Thoracic aorta (tissue), 2 donors: ENCODE measurements at places on chromosomes 13 and 19.
A peak's percentile ranks its signal among the peaks of the same experiment; 100 is the strongest.

DNA sequence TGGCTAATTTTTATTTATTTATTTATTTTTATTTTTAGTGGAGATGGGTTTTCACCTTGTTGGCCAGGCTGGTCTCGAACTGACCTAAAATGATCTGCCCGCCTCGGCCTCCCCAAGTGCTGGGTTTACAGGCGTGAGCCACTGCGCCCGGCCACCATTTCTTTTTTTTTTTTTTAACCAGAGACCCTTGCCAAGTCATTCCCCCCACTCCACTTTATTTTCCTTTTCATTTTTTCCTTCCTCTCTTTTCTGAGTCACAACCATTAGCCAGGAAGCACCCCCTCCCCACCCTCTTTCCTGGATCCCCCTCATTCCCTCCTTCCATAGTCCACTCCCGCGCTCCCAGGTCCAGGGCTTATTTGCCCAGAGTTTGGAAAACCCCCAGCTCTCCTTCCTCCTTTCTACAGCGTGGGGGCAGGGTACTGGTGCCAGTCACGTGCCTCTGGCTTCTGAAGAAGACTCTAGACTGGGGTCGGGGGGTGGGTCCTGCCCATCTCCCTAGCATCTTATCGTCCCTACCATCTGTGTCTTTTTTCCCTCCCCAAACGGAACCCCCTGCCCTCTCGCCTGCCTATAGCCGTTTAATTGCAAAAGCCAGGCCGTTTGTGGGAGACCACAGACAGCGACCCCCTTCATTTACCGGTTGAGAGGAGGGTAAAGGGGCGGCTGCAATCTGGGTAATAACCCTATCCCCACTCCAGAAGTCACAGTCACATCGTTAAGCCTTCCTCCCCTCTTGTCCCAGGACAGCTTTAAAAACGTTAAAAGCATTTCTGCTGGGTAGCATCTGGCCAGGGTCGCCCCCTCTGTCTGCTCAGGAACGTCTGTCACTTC, 1.1 kb upstream of the CALR start:
- no peak for DNase-seq

DNA sequence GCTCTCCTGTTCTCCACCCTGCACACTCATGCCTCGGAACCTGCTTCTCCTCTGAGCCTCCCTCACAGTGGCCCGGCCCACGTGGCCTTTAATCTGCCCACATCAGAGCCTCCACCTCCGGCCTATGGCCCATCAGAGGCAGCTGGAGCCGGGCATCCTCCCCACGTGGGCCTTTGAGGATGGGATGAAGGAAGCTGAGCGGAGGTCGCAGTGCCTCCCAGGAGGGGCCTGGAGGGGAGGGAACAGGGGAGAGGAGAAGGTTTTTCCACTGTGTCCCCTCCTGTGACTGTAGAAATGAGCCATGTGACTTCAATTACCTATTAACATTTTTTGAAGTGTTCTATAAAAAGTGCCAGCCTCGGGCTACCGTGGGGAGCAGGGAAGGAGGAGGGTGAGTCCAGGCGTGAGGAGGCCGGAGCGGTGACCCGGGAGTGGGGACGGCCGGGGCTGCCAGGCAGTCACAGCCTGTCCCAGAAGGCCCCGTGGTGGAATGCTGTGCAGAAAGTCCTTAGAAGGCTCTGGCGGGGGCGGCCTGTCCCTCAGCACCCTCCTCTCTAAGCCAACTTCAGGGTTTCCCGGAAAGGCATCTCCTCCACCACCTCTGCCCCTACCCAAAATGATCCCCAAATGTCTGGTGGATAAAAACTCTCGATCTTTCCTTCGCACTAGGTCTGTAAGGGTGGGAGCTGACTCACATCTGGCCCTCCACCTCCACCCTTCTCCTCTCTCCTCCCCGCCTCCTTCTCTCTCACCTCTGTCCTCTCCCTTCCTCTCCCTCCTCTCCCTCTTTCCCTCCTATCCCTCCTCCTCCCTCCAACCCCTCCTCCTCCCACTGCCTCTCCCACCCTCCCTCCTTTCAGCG, 24.8 kb upstream of the SLC1A5 start:
- no peak for DNase-seq

- DNase-seq, result no peak
Observed at GRCh38 chr19:56639217-56639616, 3.7 kb upstream of the SMIM17 start.

GRCh38 chr13:72959643-72960042, 99.2 kb upstream of the KLF5 start:
- DNase-seq, result no peak

GRCh38 chr13:40390401-40390916, 276.0 kb downstream of the FOXO1 start:
- DNase-seq, result no peak

DNA sequence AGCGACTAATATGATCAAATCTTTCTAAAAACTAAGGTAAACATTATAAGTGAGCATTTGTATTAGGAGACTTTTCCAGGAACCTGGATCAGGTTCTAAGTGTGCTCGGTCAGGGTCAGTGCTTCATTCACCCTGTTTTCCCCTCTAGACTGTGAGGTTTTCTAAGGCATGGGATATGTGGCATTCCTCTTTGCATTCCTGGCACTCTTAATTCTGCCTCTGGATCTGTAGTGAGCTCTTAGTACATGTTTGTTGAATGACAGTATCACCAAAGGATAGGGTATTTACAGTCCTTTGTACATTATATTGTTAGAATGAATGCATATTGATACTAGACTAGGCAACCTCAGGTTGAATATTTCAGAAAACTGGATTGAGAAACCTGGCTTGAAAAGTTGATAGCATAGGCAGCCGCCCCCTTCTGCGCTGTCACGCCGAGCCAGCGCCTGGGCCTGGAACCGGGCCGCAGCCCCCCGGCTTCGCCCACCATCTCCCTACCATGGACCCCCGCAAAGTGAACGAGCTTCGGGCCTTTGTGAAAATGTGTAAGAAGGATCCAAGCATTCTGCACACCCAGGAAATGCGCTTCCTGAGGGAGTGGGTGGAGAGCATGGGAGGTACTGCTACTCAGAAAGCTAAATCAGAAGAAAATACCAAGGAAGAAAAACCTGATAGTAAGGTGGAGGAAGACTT, 156.5 kb downstream of the KCNRG start:
- DNase-seq, result no peak

DNA sequence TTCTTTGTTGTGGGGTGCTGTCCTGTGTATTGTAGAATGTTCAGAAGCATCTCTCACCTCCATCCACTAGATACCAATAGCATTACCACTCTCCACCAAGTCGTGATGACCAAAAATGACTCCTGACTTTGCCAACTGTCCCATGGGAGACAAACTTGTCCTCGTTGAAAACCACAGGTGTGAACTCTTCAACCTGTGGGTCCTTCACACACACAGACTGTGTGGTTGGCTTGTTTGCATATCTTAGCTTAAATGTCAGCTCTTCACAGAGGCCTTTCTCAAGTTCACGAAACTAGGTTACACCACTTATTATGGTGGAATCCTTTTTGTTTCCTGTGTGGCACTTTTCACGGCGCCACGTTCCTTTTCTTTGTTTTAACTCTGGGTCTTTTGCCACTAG, 6.8 kb downstream of the GPC5 start:
- no peak for DNase-seq

DNA sequence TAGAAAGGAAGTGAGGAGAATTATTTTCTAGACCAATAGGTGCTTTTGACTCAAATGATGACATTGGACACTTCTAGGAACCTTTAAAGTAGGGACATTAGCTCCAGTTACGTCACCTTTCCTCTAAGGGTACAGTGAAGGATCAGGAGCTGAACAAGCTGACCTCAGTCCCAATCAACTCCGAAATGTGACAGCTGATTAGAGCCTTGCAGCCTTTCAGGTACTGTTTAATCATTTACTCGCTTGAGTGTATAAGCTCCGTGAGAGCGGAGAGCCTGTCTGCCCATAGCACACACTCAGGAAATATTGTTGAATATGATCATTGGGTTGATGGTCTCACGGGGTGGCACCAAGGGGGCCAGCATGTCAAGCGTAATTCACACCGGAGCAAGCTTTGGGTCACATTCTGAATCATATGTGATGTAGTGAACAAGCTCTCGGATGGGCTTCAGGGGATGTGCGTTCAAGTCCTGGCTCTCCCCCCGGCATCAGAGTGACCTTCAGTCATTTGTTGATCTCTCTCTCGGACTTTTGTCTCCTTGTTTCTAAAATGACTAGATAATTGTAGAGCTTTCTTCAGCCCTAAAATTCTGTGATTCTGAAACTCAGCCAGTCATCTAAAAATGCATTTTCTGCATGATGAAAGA, 141.9 kb downstream of the ZIC5 start:
- no peak for DNase-seq

DNA sequence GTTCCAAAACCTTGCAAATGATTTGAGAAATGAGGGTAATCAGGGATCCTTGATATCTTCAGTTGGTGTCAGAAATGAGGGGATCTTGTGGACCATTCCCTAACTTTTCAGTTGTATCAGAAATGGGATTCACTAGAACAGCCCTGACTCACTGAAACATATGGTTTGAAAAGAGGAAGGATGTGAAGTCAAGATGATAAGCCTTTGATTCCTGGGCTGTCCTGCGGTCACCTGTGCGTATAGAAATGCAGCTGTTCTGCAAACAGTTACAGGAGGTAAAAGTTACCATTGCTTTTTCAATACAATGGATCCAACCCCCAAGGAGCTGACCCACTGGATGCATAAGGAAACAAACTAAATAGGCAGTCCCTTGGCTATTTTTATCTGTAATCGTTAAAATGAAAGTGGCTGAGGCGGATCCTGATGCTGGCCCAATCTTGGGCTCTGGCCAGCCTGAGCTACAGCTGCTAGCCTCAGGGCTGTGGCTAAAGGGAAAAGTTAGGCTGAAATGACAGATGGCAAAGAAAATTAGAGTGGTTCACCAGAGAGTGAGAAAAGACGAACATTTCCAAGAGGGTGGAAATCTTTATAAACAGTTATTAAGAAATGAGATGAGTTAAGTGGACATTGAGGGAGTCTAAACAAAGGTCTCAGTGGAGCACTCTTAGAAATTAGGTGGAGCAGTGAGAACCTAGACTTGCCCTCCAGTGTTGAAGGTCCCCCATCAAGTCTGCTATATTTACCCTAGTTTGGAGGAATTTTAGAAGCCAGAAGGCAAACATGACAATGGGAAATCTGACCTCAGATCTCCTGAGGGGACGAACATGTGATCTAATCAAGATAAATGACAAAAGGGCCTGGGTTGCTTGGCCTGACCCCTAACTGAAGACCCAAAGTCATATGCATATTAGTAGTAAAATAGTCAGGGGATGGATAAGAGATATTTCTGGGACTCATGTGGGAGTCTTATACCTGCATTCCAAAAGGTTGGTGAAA, 7.6 kb downstream of the SIGLECL1 start:
- no peak for DNase-seq

- DNase-seq, result no peak
Observed at GRCh38 chr19:2046046-2046907, 4.8 kb downstream of the MKNK2 start.

GRCh38 chr19:3474010-3474409, 6.3 kb downstream of the SMIM24 start:
- DNase-seq, result no peak

GRCh38 chr19:47729468-47729798, 15.9 kb upstream of the NOP53 start:
- peak; percentile 65 for DNase-seq

- no peak for DNase-seq
Observed at GRCh38 chr13:64305246-64305645, 2889.6 kb upstream of the PCDH20 start.

- no peak for DNase-seq
Observed at GRCh38 chr13:33199289-33199850, 86.2 kb downstream of the STARD13 start.

DNA sequence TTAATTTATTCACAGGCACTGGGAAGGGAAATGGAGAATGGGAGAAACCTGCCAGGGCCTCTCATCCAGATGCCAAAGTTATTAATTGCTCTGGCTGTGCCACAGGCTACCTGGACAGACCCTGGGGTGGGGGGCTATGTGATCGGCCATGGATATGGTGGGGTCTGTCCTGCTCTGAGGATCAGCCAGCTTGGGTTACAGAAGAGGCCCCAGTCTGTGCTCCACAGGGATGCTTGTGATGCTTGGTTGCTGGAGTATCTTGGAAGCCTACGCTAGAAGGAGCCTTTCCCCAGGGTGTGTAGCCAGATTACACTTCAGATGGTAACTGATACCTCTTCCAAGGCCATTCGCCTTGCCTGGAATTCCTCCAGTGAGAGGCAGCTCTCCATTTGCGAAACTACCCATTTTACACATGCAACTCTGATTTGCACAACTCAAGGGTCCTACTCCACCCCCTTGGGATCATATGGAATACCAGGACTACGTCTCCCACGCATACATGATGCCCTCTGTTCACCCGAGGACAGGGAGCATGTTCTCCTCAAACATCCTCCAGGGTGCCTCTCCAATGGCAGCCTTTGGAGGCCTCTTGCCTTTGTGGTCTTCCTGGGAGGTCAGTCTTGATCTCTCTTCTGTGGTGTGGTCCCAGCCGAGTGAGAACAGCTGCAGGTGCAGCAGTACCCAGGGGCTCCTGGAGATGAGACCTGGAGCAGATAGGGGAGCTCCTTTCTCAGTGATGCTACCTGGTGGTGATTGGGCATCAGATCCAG, 186.6 kb upstream of the TSHZ3 start:
- no peak for DNase-seq

DNA sequence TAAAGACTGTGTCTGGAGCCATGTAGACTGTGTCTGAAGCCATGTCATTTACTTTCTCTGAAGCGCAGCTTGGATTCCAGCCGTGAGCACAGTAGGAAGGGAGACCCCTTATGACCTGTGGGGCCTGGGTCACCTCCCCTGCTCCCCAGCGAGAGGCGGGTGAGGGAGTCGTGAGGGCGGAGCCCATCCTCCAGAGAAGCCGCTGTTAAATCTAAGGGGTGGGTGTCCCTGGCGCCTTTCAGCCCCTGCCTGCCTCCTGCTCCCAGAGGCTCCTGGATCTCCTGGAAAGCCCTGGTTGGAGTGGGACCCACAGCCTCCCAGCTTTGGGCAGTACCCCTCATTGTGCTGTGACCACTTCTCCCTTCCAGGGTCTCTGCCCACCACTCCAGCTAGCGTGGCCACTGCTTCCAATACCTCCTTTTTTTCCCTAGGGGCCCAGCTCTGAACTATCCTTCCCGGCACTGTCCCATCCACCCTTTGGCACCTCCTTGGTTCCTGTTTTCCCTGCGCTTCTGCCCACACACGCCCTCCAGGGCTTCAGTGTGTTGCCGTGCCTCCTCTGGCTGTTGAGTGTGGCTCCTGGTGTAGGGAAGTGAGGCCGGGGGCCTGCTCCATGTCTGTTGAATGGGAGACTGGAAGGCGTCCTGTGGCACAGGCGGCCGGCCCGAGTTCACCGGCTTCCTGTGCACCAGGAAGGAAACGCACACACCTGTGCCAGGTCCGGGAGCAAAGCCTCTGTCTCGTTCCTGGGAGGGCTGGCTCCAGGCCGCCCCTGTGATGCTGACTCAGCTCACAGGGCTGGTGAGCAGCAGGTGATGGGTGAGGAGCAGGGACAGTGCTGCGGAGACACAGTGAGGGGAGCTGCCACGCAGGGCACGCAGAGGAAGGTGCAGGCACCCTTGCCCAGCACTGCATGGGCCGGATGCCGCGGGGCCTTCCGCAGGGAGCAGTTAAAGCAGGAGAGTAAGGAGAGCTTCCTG, 29.4 kb downstream of the ATP4B start:
- no peak for DNase-seq

DNA sequence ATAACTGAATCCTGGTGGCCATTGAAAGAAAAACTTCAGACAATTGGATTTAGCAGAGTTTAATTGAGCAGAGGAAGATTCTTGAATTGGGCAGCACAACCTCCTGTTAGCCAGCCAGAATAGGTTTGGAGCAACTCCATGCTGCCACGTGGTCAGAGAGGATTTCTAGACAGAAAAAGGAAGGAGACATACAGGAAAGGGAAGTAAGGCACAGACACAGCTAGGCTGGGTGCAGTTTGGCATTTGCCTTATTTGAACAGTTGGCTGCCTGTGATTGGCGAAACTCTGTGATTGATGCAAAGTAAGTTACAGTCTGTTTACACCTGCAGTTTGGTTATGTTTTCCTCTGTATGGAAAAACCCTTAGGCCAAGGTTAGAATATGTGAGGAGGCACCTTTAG, 85.8 kb upstream of the SPATA13 start:
- DNase-seq, result no peak
